Muscle of leg (tissue), 16 donors: ENCODE measurements at places on chromosomes 1 and 21. TPM values are rescaled to one million over a fixed set of nuclear protein-coding genes. Genes with fewer than 3 reads are reported as not detected.

DNA sequence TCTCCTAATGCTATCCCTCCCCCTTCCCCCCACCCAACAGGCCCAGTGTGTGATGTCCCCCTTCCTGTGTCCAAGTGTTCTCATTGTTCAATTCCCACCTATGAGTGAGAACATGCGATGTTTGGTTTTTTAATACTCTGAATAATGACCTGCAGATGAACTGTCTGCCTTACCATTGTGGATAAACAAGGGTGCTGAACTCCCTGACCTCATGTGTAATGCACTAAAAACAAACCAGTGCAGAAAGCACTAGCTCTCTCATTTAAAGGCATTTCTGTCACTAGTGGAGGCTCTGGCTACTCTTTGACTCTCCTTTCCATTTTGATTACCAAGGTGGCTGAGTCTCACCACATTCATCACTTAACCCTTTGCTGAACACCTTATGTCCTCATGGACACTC, 23.1 kb upstream of the TRAF3IP3 start:
- no peak for DNase-seq
- H3K36me3 ChIP-seq, result no peaks in the 10 kb centered on the region
- no peaks in the 10 kb centered on the region for H3K27me3 ChIP-seq

GRCh38 chr21:39630191-39630591, 17.5 kb downstream of the B3GALT5 start:
- no peaks in the 10 kb centered on the region for H3K4me1 ChIP-seq
- DNase-seq, result no peak
- H3K27ac ChIP-seq, result no peak overlapping the region
- no peak overlapping the region for H3K4me3 ChIP-seq

GRCh38 chr1:18631496-18632217, 1.0 kb downstream of the PAX7 start:
- H3K36me3 ChIP-seq, result peaks cover 15% of the 10 kb centered on the region
- peak overlapping the region; percentile 69 for H3K4me3 ChIP-seq
- DNase-seq, result no peak
- peaks cover 93% of the 10 kb centered on the region for H3K27me3 ChIP-seq
- H3K4me1 ChIP-seq, result peaks cover 44% of the 10 kb centered on the region

DNA sequence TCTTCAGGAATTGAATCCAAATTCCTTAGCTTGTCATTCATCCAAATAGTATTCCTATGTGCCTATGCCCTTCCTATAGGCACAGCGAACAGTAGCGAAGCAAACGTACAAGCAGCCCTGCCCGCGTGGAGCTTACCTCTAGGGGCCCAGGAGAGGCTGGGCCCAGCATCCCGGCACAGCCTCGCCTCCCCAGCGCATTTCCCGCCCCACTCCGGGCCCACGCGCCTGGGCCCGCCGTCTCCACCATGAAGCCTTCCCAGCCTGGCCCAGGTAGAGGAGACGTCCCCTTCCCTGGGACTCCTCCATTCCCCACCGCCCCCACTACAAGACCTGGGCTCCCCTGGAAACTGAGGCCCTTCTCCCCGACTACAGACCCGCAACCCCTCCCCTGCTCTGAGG, 245 bp upstream of the TMEM269 start:
- H3K27me3 ChIP-seq, result no peaks in the 10 kb centered on the region
- no peak overlapping the region for H3K27ac ChIP-seq
- peaks cover 8% of the 10 kb centered on the region for H3K36me3 ChIP-seq
- H3K4me3 ChIP-seq, result no peak overlapping the region
- H3K4me1 ChIP-seq, result peaks cover 15% of the 10 kb centered on the region

DNA sequence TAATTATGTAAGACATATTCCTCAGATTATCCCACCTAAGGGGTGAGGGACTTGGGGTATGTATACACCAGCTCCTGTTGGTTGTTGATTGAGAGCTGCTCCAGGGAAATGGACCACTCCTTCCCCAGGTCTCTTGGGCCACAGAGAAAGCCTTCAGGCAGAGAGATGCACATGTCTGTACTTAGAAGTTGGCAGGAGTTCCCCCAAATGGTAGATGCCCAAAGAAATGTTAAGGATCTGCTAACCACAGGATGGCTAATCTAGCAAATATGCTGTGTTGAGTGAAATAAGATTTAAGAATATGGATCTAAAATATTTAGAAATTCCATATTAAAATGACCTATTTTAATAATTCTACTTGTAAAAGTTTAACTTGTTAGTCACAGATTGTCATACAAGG, 100.8 kb upstream of the DNAH14 start:
- H3K36me3 ChIP-seq, result no peaks in the 10 kb centered on the region
- no peak overlapping the region for H3K27ac ChIP-seq
- no peaks in the 10 kb centered on the region for H3K27me3 ChIP-seq
- no peaks in the 10 kb centered on the region for H3K4me1 ChIP-seq
- no peak overlapping the region for H3K4me3 ChIP-seq

GRCh38 chr1:107740579-107740978, 224.4 kb downstream of the VAV3 start:
- H3K4me3 ChIP-seq, result no peak overlapping the region
- no peaks in the 10 kb centered on the region for H3K27me3 ChIP-seq
- H3K36me3 ChIP-seq, result no peaks in the 10 kb centered on the region

- H3K36me3 ChIP-seq, result no peaks in the 10 kb centered on the region
- H3K4me1 ChIP-seq, result no peaks in the 10 kb centered on the region
- DNase-seq, result peak; percentile 65
- H3K27me3 ChIP-seq, result no peaks in the 10 kb centered on the region
Observed at GRCh38 chr1:87113313-87113712, 198.9 kb downstream of the HS2ST1 start.

DNA sequence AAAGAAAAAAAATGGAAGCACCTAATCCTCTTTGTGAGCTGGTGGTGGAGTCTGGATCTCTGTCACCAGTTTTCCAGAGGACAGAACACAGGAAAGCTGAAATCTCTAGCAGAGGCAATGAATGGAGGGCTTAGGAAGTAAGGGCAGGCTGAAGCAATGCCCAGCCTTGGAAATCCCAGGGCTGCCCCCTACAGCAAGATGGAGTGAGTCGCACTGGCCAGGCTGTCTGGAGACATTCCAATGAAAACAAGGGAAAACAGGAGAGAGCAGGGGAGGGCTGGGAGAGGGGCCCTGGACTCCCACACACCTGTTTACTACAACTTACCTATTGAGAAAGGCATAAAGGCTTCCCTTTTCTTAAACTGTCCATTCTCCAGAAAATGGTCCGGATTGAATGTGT, 25.9 kb downstream of the CYP2J2 start:
- no peak overlapping the region for H3K27ac ChIP-seq
- peaks cover 5% of the 10 kb centered on the region for H3K4me1 ChIP-seq
- no peak overlapping the region for H3K4me3 ChIP-seq

DNA sequence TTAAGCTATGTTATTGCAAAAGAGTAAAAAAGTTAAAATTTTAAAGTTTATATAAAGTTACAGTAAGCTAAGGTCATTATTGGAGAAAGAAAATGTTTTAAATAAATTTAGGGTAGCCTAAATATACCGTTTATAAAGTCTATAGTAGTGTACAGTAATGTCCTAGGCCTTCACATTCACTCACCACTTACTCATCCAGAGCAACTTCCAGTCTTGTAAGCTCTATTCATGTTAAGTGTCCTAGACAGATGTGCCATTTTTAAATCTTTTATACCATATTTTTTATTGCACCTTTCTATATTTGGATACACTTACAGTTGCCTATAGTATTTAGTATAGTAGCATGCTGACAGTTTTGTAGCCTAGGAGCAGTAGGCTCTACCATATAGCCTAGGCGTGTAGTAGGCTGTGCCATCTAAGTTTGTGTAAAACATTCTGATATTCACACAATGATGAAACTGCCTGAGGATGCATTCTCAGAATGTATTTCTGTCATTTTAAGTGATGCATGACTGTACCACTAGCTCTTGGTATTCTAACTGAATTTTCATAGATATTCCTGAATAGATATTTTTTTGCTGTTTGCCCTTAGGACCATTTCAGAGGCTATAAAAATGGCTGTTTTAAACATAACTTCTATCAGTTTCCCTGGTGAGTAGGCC, 26.8 kb downstream of the PPP2R5A start:
- H3K4me3 ChIP-seq, result no peak overlapping the region
- no peak overlapping the region for H3K27ac ChIP-seq
- H3K36me3 ChIP-seq, result no peaks in the 10 kb centered on the region
- no peaks in the 10 kb centered on the region for H3K4me1 ChIP-seq
- no peak for DNase-seq

- H3K27me3 ChIP-seq, result no peaks in the 10 kb centered on the region
- no peaks in the 10 kb centered on the region for H3K4me1 ChIP-seq
- no peak for DNase-seq
- H3K4me3 ChIP-seq, result no peak overlapping the region
Observed at GRCh38 chr1:169753549-169753948, 19.7 kb upstream of the SELE start.

CTTNBP2NL gene
- 8.3 TPM for total RNA-seq

LTN1 gene
- total RNA-seq, result 25.6 TPM

KIAA1614 gene
- total RNA-seq, result 11.7 TPM

ISG20L2 gene
- total RNA-seq, result 14.0 TPM

AIM2 gene
- 0.31 TPM for total RNA-seq

C1QB gene
- total RNA-seq, result 18.5 TPM
